ENCODE measurements at places on chromosomes 3 and 15. TPM values are rescaled to one million over a fixed set of nuclear protein-coding genes. Genes with fewer than 3 reads are reported as not detected.

The CORO2B gene
- total RNA-seq = 3.0 TPM

The TRH gene
- total RNA-seq = not detected

The SPINK8 gene
- total RNA-seq = not detected

The STAC gene
- 2.2 TPM for total RNA-seq

The HRH1 gene
- 7.3 TPM for total RNA-seq

The CLRN1 gene
- not detected for total RNA-seq

The MRAS gene
- total RNA-seq = 8.8 TPM

The RYR3 gene
- 0.07 TPM for total RNA-seq

The SLC38A3 gene
- 0.12 TPM for total RNA-seq

The UROC1 gene
- not detected for total RNA-seq

The AMOTL2 gene
- total RNA-seq = 52.5 TPM

The CCDC33 gene
- 6.8 TPM for total RNA-seq

The GPR171 gene
- not detected for total RNA-seq

The PPCDC gene
- 17.3 TPM for total RNA-seq
